Brain (organoid and tissue), 16 donors: ENCODE measurements at places on chromosomes 3 and 15.

- DNase-seq = no peak
Observed at GRCh38 chr3:195236076-195236798, 34.7 kb downstream of the XXYLT1 start.

DNA sequence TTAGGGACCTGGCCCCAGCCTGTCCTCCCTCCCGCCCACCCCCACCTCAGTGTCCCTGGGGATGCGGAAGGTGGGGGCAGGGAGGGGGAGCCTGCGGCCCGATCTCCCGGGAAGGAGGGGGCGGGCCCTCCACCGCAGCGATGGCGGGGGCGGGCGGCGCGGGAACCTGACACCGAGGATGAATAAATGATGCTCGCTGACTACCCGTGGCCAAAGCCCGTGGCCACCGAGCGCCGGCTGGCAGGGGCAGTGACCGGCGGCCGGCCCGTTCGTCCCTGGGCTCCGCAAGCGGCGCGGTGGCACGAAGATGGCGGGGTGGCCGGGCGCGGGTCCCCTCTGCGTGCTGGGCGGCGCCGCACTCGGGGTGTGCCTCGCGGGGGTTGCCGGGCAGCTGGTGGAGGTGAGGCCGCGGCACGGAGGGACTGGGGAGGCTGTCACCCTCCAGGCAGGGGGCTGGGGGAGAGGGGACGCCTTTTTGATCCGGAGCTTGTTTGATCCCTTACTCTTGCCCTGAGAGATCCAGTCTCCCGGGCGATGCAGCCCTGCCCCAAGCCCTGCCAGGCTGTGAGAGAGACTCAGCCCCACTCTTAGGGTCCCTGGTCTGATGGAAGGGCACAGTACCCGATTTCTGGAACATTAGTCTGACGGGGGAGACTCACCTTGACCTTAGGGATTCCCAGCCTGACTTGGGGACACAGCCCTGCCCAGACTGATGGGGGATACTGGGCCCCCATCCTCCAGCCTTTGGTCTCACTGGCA is at the start of gene TMIE:
TMIE (plus strand) TSS at position 212 of the 759 bp plus-strand sequence; CDS start at position 308, 96 bp downstream.
- DNase-seq = no peak

DNA sequence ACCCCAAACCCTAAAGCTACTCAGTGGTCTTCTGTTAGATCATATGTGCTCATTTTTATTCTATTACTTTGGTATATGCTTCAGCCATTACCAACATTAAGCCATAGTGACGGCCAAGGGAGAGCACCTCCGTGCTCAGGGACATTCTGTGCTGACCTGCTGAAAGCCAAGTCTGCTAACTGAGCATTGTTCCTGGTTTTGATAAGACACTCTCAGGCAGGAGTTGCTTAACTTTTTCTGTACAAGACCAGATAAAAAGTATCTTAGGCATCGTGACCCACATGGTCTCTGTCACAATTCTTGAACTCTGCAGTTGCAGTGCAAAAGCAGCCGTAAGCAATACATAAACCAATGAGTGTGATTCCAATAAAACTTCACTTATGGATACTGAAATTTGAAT is 100.6 kb downstream of the KLHL25 start:
- DNase-seq = no peak

DNA sequence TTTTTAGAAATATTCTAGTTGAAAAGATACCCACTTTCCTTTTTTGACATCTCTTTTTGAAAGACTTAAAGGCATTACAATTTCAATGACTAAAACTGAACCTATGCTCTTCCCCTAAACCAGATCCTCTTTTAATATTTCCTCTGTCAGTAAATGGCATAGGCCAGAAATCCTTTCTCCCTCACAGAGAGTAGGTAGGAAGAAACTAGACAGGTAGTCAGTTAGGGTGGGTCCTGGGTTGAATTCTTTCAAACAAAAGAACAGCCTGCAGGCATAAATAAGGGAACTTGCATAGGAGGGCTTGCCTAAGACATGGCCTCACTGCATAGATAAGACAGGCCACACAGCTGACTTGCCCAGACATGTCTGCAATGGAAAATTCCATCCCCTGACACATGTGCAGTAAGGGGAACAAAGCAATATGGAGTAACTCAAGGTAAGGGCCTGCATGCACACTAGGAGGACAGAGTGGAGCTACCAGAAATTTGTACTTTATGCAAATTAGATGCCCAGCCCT is 23.1 kb downstream of the PLSCR5 start:
- DNase-seq = no peak

DNA sequence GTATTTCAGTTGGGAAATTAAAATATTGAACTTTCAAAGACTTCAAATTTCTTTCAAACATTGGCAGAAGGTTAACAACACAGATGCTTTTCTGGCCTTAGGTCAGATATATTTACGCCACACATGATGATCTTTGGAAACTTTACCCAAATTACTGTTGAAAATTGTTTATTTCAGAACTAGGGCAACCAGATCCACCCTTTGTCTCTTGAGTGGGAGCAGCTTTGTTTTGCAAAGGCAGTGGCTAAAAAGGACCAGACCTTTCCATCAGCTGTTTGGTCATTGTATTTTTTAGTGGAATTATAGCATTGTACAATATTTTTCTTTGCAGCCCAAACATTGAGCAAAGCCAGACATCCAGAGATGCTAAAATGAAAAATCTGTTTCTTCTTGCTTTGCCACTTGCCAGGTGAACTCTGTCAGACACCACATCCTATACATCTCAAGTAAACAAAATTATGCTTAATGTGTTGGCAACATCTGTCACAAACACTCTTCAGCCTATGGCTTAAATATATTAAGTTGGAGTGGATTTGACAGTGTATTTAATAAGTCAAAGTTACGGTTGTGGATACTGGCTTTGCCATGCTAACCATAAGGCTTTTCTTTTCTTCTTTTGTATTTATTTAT is 651.9 kb downstream of the RBMS3 start:
- no peak for DNase-seq
